Fibroblast of lung (primary cell): ENCODE measurements at places on chromosomes 7 and 10.

GRCh38 chr10:33917069-33917780 is 582.8 kb upstream of the NRP1 start:
- no peak for DNase-seq

DNA sequence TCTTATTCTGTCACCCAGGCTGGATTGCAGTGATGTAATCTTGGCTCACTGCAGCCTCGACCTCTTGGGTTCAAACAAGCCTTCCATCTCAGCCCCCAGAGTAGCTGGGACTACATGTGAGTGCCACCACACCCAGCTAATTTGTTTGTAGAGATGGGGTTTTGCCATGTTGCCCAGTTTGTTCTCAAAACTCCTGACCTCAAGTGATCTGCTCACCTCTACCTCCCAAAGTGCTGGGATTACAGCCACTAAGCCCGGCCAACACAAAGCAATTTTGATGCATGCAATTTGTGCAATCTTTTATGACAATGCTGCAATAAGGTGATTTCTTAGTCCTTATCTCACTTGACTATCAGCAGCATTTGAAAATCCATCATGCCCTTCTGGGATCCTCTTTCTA is 333.1 kb downstream of the FRMD4A start:
- DNase-seq, result no peak

DNA sequence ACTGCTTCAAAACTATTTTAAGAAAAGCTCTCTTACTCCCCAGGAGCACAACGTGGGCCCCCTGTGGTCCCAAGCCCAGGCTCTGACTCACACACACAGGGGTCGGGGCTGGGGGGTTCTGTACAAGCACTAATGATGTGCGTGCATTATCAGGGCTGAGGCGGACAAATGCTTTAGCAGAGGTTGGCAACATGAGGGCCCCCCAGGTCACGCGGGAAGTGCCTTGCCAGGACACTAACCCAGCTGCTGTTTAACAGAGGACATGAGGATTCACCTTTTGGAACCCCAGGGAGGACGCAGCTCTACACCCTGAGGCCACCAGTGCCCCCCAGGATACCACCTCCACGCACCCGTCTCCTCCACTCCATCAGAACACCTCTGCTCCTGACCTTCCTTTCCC is 342.8 kb downstream of the DNAJB6 start:
- no peak for DNase-seq

DNA sequence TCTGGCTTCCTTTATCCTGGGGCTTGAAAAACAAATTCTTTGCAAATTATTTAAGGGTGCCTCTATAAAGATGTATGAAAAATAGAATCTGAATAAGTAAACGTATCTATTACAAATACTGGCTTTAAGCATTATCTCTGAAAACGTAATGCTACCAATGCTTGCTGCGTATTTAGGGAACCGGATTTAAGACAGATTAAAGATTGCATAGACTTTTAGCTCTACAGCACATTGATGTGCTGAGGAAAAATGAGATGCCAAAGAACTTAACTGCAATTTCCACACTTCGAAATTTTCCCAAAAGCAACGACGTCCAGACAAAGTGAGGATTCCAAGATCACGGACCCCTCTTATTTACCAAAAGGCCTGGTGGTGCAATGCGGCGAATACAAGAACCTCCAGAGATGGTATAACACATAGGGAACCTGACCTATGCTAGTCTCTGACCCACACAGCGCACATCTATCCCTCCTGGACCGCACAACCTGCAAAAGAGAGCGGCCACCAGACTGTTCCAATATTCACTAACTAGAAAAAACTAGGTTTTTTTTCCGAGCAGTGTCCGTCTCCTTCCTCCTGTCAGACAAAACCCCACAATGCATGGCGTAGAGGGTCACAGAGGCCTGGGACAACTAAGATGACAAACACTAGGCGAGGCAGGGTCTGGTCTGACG is 34.3 kb upstream of the PHF14 start:
- DNase-seq, result no peak

GRCh38 chr10:63765126-63765525 is 243.9 kb downstream of the REEP3 start:
- DNase-seq, result no peak

DNA sequence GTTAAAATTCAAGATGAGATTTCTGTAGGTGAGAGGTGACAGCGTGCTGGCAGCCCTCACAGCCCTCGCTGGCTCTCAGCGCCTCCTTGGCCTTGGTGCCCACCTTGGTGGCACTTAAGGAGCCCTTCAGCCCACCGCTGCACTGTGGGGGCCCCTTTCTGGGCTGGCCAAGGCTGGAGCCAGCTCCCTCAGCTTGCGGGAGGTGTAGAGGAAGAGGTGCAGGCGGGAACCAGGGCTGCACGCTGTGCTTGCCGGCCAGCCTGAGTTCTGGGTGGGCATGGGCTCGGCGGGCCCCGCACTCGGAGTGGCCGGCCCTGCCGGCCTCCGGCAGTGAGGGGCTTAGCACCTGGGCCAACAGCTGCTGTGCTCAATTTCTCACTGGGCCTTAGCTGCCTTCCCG is 320.0 kb upstream of the VWC2 start:
- no peak for DNase-seq

GRCh38 chr7:35465791-35466336 is 212.0 kb upstream of the TBX20 start:
- no peak for DNase-seq

- no peak for DNase-seq
Observed at GRCh38 chr10:84762754-84763394, 434.5 kb downstream of the CCSER2 start.

- DNase-seq, result no peak
Observed at GRCh38 chr10:29099001-29099400, 189.9 kb upstream of the LYZL1 start.

GRCh38 chr10:132615341-132616169 is 78.0 kb downstream of the INPP5A start:
- no peak for DNase-seq

- no peak for DNase-seq
Observed at GRCh38 chr7:112940314-112940732, 146.3 kb downstream of the GPR85 start.

DNA sequence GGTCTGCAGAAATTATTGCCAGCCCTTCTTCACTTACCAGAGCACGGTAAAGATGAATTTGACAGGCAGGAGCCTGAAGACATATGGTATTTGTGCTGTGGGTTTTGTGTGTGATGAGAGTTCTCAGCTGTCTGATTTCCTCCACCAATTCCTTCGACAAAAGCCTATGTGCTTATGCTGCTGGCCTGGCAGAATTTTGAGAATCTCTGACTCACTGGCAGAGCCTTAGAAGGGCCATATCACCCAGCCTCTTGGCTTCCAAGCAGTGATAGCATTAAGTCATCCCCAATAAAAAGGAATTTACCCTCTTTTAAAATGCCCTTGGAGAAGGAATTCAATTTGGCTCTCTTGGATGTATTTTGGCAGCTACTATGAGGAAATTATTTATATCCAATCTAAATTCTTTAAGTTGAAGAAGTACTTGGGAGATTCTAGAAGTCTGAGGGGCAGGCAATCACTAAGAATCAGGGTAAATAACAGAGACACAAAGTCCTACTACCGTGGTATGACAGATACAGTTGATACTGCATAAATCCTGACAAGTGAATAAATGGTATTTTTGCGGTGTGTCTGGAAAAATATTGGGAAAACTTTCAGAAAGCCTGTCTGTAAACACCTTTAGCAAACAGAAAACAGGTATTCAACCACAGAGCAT is 68.6 kb upstream of the EFCAB10 start:
- DNase-seq, result peak; percentile 63

GRCh38 chr7:127863082-127863481 is 168.2 kb downstream of the LRRC4 start:
- no peak for DNase-seq

DNA sequence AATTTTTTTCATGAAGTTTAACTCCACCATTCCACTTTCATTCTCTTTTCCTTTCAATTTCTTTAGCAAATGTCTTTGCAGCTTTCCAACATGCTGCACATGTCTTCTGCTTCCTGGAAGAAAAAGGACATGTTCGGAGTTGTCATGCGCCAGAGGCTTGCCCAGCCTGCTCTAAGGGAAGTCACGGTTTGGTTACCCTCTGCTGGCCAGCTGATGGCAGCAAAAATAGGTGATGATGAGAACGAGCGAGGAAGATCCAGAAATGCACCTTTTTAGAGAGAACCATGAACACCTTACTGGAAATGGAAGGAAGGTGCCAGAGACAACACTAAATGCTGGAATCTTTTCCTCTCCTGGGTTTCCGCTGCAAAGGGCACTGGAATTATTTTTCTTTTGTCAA is 4.9 kb upstream of the ZSCAN21 start:
- DNase-seq, result no peak

DNA sequence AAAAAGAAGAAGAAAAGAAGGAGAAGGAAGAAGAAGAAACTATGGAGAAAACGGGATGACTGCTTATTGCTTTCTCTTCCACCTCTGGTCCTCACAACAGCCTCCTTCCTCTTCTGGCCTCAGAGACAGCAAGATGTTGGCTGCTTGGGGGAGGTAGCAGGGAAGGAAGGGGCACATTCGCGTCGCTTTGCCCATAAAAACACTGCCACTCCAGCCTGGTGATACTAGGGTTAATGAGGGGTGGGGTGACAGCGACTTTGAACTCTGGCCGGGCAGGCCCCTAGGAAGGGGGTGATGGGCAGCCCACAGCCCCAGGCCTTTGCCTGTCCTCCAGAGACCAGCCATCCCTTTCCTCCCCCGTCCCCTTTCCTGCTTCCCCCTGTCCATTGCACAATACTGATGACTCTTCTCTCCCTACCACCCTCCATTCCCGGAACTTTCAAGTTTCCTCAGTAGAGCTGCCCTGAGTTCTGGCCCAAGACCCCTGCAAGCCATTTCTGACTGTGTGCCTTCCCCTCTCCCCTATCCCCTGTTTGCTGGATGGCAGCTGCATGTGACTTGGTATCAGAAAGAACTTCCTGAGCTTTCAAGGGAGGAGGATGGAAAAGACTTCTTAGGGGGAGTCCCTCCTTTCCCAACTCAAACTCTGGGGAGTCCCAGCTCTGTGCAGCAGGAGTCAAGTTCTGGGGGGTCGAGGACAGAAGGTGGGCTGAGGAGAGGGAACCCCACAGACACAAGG is 2.2 kb upstream of the CUEDC2 start:
- peak; percentile 59 for DNase-seq

GRCh38 chr10:58299580-58299979 is 30.6 kb downstream of the CISD1 start:
- DNase-seq, result peak; percentile 69

- no peak for DNase-seq
Observed at GRCh38 chr10:129968853-129969183, 4.7 kb upstream of the EBF3 start.

DNA sequence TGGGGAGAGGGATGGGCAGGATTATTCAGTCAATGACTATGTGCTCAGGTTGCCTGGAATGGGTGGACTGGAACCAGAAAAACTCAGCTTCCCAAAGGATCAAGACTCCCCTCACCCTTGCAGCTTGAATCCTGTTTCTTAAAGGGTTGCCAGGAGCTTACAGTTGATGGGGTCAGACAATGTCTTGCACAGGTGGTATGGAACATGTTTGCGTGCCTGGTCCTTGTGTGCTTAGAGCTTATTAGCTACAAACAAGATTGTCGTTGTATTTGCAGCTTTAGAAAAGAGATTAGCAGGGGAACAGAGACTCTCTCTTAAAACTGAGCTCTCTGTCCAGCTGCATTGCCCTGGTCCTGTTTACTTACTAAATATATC is 56.9 kb downstream of the PRR15 start:
- DNase-seq, result no peak

GRCh38 chr7:379456-380138 is 89.6 kb downstream of the FOXL3 start:
- no peak for DNase-seq

DNA sequence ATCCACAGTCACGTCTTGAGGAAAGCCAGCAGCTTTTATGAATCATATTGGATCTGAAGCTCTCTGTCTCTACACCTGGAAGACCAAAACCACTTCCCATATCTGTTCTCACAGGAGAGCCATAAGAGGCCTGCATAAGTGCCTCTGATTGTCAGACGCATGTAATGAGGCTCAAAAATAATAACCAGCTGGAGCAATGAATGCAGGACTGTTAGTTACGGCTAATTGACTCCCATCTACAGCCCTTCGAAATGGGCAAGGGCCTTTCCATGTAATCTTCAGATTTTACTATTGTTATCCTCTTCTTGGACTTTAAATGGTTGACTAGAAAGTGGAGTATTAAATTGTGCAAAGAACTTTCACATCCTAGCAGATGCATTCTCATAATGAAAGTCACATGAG is 4.4 kb upstream of the SEMA3C start:
- DNase-seq, result no peak

GRCh38 chr7:29216128-29216527 is 21.6 kb downstream of the CHN2 start:
- DNase-seq, result no peak

DNA sequence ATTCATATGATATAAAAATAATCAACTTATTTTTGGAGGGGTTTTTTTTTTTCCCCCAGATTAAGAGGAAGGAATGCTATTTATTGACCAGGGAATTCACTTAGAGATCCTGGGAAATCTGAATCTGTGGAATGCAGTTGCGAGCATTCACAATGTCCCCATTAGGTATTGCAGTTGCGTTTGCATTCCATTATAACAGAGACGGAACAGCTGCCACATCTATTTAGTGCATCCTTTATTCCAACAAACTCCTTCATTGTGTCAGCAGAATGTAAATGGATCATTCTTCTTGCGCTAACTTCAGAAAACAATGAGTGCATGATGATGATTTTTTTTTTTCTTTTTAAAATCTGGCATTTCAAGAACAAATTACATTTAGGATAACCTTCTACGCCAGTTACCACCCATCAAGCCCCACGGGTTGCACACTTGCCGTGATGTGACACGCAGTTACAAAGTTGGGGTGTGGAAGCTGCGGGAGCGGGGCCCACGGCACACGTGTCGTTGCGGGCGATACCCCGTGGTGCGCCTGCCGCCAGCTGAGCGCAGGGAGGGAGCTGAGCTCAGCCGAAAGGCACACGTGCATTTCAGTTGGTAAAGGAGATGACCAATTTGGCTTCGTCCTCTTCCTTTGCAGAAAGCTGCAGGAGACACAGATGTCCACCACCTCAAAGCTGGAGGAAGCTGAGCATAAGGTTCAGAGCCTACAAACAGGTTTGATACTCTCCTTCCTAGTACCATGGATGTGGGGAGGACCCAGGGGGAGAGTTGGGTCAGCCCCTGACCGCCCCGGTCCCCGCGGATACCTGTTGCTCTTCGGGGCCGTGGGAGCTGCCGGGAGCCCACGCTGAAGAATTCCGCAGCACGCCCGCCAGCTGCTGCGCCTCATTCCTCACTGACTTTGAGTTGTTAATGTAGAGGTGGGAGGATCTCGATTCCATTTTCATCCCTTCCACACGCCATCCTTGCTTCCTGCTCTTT is 175.3 kb upstream of the SH2B2 start:
- no peak for DNase-seq

GRCh38 chr7:82441669-82442478 is 1.7 kb downstream of the CACNA2D1 start:
- peak; percentile 55 for DNase-seq
